ENCODE measurements at places on chromosomes 6 and 20.

- no peak for DNase-seq
Observed at GRCh38 chr20:49727894-49728885, 14.5 kb upstream of the B4GALT5 start.

- DNase-seq = no peak
Observed at GRCh38 chr20:23363257-23363649, 1.3 kb downstream of the GZF1 start.

DNA sequence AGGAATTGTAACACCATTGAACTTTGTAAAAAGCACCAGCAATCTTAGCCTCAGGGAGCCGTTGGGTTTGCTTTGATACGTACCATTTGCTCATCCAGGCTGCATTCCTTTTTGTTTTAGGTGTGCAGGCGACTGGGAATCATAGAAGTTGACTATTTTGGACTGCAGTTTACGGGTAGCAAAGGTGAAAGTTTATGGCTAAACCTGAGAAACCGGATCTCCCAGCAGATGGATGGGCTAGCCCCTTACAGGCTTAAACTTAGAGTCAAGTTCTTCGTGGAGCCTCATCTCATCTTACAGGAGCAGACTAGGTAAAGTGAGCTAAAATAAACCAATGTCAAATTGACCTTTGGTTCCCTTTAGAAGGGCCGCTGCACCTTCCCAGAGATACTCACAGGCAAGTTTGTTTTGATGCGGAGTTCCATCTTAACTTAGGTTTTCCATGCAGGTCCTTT lies 1.6 kb downstream of the MYLIP start:
- DNase-seq = no peak

- no peak for DNase-seq
Observed at GRCh38 chr6:139306291-139306981, 14.6 kb upstream of the TXLNB start.

DNA sequence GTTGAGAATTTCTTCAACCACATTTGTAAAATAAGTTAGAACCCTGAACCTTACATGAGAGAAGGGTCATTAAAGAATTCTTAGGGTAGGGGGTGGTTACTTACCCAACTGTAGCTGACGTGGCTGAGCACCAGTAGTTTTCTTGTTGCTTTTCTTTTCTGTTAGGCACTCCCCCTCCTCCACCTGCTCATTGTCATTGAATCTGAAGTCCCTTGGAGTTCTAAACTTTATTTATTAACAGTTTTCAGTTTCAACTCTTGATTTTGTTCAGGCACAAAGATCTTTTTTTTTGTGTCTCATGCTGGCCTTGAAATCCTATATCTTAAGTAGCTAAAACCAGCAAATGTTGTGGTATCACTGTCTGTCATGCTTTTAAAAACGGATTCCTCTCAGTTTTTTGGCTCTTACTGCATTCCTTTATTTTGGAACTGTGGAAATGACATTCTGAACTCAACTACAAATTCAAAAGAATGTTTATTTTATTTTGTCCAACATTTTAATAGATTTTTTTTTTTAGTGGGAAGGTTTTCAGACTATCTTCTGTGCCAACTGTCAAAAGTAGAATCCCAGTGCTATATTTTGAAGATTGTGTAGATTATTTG lies 465.2 kb downstream of the PHF3 start:
- no peak for DNase-seq

GRCh38 chr6:66825539-66825938 lies 1118.5 kb upstream of the EYS start:
- no peak for DNase-seq

GRCh38 chr20:740162-740561 lies 28.1 kb downstream of the SLC52A3 start:
- no peak for DNase-seq

DNA sequence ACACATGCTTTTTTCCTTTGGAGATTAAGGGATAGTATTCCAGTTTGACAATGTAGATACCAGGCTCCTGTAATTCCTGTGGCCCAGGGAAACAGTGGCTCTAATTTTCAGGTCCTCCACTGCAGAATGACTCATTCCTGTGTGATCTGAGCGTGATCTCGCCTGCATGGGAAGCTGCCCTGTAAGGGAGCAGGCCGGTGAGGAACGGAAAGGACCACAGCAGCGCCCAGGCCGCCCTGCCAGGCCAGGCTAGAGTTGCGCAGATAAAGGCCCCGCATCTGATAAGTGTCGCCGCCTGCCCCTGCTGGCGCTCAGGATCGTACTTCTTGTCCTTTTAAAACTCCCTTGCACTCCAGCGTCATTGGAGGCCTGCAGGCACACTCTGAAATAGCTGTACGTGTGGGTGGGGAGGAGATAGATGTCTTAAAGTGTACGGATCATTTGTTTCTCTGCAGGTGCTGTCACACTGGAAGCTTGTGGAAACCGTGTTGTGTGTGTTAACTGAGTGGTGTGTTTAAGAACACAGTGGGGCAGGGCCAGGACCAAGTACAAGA lies 60.7 kb downstream of the SYNJ2 start:
- DNase-seq = no peak

DNA sequence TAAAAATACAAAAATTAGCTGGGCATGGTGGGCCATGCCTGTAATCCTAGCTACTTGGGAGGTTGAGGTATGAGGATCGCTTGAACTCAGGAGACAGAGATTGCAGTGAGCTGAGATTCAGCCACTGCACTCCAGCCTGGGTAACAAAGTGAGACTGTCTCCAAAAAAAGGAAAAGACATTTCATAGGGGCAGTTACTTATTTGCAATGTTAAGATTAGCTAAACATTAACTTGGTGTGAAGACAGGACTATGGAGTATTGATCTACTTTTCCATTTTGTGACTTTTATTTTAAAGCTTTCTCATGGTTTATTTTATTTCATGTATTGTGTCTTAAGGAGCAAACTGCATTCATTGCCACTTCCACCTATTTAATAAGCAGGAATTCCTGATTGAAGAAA lies 153.0 kb downstream of the UTRN start:
- DNase-seq = no peak

GRCh38 chr6:50720623-50721022 lies 7.3 kb downstream of the TFAP2D start:
- DNase-seq = no peak

DNA sequence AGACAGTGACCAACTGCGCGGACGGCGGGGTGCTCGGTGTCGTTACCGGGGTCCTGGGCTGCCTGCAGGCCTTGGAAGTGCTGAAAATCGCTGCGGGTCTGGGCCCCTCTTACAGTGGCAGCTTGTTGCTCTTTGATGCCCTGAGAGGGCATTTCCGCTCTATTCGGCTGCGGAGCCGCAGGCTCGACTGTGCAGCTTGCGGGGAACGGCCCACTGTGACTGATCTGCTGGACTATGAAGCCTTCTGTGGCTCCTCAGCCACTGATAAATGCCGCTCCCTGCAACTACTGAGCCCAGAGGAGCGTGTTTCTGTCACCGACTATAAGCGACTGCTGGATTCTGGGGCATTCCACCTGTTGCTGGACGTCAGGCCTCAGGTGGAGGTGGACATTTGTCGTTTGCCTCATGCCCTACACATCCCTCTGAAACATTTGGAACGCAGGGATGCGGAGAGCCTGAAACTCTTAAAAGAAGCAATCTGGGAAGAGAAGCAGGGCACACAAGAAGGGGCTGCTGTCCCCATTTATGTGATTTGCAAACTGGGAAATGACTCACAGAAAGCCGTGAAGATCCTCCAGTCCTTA lies 1.0 kb downstream of the MOCS3 start:
- DNase-seq = no peak

DNA sequence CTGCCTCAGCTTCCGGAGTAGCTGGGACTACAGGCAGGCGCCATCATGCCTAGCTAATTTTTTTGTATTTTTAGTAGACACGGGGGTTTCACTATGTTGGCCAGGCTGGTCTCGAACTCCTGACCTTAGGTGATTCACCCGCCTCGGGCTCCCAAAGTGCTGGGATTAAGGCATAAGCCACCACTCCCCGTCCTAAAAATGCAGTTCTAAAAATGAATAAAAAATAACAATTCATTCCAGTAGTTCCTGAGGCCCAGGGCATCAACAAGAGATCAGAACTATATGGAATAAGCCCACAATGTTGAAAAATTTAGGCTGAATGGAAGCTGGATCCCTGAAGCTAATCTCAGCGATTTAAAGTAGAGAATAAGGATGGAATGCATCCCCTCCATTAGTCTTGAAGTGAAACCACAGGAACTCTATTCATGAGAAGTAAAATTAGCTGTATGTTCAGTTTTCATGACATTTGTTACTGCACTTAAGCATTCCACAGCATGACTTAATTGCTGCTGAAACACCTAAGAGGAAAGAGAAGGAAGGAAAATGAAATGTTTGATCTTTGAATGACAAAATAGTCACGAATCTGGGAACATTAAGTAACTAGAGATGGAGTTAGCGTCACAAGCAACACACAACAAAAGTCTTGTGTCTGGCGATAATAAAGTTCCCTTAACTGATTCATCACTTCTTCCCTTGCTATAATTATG lies 80.4 kb upstream of the RIPOR2 start:
- DNase-seq = no peak

GRCh38 chr6:41638002-41638934 lies at the start of gene MDFI:
TSS of gene MDFI (plus strand) at chr6:41638468. CDS start at chr6:41638750, 282 bp downstream.
- no peak for DNase-seq

DNA sequence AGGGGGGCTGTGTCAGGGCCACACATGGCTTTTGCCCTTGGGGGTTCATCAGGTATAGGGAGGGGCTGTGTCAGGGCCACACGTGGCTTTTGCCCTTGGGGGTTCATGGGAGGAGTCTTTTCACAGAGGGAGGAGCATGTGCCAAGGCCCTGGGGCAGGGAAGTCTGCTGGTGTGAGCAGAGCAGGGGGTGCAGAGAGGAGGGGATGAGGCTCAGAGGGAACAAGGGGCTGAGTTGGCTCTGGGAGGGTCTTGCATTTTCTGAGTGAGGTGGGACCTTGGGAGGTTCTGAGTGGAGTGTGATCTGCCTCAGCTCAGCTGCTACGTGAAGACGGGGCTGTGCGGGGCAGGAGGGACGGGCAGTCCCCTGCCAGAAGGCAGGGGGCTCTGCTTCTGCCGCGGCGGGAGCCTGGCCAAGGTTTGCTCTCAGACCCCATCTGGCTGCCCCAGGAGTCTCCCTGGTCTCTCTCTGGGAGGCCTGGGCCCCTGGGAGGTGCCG lies 6.0 kb upstream of the SOX18 start:
- DNase-seq = no peak

GRCh38 chr20:33401921-33402369 lies 626 bp upstream of the CDK5RAP1 start:
- DNase-seq = no peak

- no peak for DNase-seq
Observed at GRCh38 chr20:13029687-13030375, 21.1 kb downstream of the SPTLC3 start.

- no peak for DNase-seq
Observed at GRCh38 chr6:42128460-42129359, 13.7 kb downstream of the C6orf132 start.

- DNase-seq = no peak
Observed at GRCh38 chr6:24943774-24944173, 8.0 kb upstream of the RIPOR2 start.

- no peak for DNase-seq
Observed at GRCh38 chr6:30800871-30801270, 56.5 kb upstream of the IER3 start.

- DNase-seq = no peak
Observed at GRCh38 chr6:6452002-6452401, 131.5 kb upstream of the F13A1 start.

- DNase-seq = no peak
Observed at GRCh38 chr6:84258268-84258667, 30.8 kb upstream of the CEP162 start.

- DNase-seq = no peak
Observed at GRCh38 chr6:6583836-6584235, 4.7 kb upstream of the LY86 start.

DNA sequence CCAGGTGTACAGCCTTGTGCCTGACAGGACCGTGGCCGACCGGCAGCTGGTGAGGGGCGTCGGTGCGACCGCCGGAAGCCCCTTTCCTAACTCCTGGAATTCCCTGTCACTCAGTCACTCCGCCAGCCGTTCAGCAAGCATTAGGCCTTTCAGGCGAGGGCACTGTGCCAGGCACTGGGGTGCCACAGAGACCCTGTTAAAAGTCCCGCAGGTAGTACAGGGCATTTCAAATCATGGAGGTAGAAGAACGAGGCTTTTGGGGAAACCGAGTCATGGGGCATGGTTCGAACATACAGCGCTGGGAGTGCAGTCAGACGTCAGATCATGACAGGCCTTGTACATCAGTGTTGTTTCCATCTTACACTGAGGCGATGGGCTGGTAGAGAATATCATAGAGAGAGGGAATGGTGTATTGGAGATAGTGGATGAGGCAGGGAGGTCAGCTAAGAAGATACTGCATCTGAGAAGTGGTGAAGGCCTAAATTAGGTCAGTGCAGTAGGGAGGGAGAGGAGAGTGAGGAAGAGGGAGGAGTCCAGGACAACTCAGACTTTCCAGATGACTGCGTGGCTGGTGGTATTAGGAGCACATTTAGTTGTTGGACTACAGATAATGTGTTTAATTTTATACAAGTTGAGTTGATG lies 892 bp upstream of the DXO start:
- DNase-seq = no peak

- no peak for DNase-seq
Observed at GRCh38 chr6:81613606-81614005, 138.9 kb downstream of the TENT5A start.

- no peak for DNase-seq
Observed at GRCh38 chr6:56628105-56628504, 14.6 kb downstream of the DST start.

All from substantia nigra (tissue), 51 donors.